GOT3 (cell line): ENCODE measurements at places on chromosomes 3 and 15.

GRCh38 chr3:140378571-140379340 is 299.1 kb upstream of the TRIM42 start:
- no peak for DNase-seq

GRCh38 chr3:138374573-138375134 is 26.3 kb downstream of the MRAS start:
- DNase-seq = no peak

GRCh38 chr15:34434627-34435305 is 2.8 kb downstream of the GOLGA8A start:
- DNase-seq = no peak

- DNase-seq = no peak
Measured at GRCh38 chr15:93086791-93087190, 2.2 kb downstream of the RGMA start.

DNA sequence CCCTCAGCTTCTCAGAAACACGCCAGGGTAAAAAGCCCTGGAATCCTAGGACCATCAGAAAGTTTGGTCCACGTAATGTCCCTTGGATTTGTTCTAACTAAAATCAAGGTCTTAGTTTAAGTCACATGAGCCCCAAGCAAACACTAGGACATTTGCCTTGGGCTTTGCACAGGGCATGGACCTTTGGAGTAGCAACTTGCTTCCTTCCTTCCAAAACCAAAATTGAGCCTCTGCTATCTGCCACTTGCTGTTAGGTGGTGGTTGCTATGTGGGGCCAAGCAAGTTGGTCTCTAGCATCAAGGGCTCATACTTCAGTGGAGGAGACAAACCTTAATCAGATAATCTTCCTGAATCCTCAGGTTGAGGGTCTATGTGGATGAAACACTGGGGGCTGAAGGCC is 4.0 kb upstream of the DAG1 start:
- DNase-seq = no peak

GRCh38 chr3:140748903-140749302 is 71.0 kb downstream of the TRIM42 start:
- no peak for DNase-seq

- DNase-seq = no peak
Measured at GRCh38 chr3:172317984-172318383, 130.3 kb downstream of the GHSR start.

DNA sequence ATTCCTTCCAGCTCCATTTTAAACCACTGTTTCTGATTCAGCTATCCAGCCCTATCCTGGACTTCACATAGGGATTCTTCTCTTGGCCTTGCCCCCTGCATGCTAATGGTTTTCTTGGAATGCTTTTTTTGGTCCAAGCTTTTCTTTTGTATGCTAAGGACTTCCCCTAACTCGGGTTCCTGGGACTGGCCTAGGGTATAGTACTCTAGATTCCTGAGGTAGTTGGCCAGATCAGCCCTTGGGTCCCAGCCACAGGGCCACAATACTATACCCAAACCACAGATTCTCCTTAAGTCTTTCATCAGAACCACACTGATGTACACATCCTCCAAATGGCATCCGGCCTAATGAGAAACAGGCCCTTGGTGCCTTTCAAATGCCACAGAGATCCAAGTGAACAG is 2.8 kb downstream of the FYCO1 start:
- peak; percentile 19 for DNase-seq

- no peak for DNase-seq
Measured at GRCh38 chr3:51934139-51934850, 7.4 kb downstream of the RRP9 start.

- no peak for DNase-seq
Measured at GRCh38 chr3:132781922-132782321, 59.7 kb upstream of the NPHP3 start.

GRCh38 chr15:70566047-70566835 is 197.1 kb downstream of the UACA start:
- no peak for DNase-seq

- DNase-seq = no peak
Measured at GRCh38 chr3:85783291-85783690, 824.5 kb downstream of the CADM2 start.

- no peak for DNase-seq
Measured at GRCh38 chr3:194928831-194929577, 243.3 kb downstream of the FAM43A start.

GRCh38 chr15:31487811-31488436 is 161.3 kb downstream of the KLF13 start:
- no peak for DNase-seq

DNA sequence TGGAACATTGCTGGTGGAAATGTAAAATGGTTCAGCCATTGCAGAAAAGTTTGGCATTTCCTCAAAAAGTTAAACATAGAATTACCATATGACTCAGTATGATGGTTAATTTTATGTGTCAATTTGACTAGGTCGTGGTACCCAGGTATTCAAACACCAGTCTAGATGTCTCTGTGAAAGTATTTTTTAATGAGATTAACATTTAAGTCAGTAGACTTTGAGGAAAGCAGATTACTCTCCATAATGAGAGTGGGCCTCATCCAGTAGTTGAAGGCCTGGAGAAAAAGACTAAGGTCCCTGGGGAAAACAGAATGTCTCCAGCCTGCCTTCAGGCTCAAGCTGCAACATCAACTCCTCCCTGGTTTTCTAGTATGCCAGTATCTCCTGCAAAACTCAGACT is 42.3 kb upstream of the TMEM87A start:
- DNase-seq = no peak

DNA sequence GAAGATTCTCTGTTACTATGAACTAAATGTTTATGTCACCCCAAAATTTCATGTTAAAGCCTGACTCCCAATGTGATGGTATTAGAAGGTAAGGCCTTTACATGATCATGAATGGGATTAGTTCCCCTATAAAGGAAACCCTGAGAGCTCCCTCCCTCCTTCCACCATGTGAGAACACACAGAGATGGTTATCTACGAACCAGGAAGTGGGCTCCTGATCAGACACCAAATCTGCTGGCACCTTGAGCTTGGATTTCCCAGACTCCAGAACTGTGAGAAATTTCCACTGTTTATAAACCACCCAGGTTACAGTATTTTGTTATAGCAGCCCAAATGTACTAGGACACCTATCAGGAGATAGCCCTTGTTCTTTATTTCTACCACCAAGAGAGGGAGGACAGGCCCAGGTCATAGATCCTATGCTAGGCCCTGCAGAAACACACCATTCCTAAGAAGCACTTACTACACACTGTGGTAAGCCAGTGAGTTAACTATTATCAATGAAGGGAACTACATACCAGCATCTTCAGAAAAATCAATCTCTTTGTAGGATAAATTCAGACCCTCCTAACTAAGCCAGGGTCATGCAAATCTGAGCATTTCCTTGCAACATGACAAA is 59.0 kb downstream of the PRKAR2A start:
- no peak for DNase-seq

DNA sequence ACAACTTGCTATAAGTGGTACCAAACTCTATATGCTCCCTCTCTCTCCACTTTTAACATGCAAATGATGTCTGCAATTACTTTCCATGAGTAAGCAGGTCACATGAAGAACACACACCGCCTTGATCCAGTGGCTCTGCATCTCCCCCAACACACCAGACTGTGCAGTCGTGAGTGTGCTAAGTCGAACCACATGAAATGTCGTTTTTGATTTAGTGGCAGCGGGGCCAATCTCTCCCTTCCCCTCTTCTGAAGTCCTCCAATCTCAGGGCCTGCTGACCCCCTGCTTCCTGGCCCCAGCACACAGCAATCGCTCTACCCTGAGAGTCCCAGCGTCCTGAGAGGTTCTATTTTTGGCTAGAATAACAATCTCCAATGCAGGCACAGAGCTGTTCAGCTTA is 312.5 kb downstream of the SHQ1 start:
- DNase-seq = no peak

GRCh38 chr15:75841626-75842025 is 1.6 kb upstream of the UBE2Q2 start:
- no peak for DNase-seq

DNA sequence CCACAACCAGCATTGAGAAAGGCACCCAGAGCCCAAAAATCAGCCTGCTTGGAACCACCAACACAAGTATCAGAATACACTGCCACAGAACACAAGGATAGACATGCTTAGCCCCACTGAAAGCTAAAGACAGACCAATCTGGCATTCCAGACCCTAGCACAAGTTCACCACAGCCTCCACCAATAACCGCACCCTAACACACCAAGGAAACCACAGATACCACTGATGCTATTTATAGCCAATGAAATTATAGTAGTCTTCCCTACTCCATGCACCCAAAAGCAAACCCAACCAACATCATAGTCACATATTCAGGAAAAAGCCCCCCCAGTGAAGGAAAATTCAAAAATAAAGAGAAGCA is 83.9 kb upstream of the STT3B start:
- DNase-seq = no peak

DNA sequence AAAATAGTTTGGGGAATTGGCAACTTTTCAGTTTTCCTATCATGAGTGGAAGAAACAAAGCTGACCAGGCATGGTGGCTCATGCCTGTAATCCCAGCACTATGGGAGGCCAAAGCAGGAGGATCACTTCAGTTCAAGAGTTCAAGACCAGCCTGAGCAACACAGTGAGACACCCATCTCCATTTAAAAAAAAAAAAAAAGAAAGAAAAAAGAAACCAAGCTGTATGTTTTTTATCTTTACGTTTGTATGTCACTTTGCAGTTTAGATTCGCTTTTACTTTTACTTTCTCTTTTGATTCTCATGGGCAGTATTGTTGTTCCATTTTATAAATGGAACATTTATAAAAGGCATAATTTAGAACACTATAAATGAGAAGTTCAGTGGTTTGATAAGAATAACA is 31.2 kb upstream of the TNIK start:
- no peak for DNase-seq

DNA sequence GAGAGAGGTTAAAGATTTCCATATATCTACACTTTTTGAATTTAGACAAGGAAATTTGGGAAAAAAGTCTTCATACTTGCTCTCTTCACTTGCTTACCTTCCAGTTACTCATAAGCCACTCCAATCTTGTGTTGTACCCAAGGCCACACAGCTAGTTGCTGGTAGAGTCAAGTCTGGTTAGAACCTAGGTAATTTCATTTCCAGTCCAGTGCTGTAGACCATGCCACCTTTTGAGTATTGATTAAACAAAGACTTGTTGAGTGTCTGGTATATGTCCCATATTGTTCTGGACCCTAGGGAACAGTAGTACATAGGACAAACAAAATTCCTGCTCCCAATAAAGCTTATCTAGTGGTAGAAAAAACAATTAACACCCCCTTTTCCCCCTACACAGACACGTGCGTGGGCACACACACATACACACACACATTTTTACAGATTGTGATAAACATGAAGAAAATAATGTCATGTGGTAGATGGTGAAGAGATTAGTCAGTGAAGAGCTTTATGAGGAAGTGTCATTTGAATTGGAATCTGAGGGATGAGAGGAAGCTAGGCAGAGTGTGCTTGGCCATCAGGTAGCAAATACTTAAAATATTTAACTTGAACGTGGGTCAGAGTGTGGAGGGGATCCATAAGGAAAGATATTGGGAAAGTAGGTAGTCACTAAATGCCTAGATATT is 2.1 kb downstream of the CMC1 start:
- DNase-seq = no peak

DNA sequence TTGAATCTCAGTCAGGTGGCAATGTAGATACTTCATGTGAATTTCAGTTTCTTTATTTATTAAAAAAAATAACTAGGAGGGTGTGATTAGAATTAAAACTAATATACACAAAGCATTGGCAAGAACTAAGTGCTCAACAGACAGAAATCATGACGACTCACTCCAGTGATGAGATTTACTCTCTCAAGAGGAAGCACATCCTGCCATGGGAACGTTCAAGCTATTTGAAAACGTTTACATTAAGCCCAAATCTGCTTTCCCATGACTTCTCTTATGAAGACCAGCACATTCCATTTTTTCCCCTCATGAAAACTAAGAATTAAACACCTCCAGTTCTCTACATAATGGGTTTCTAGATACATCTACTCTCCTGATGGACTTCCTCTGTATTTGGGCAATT is 8.5 kb downstream of the WDR53 start:
- no peak for DNase-seq

- no peak for DNase-seq
Measured at GRCh38 chr15:94265982-94266381, 34.6 kb downstream of the MCTP2 start.

DNA sequence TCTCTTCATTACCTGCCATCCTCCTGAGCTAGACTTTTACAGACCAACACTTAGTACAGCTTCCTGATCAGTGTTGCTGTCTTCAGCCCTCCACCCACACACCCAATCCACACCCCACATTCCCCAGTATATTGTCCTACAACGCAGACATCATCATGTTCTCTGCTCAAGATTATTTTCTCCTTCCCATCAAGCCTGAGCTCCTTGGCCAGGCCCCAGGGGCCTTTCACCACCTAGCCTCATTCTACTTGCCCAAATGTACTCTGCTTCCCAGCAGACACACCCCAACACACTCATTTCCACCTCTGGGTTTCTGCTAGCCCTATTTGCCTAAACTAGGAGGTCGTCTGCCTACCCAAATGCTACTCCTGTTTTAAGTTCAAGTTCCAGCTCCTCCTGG is 37.0 kb downstream of the DAPK2 start:
- no peak for DNase-seq

- no peak for DNase-seq
Measured at GRCh38 chr15:88498996-88499395, 31.5 kb downstream of the MRPS11 start.

DNA sequence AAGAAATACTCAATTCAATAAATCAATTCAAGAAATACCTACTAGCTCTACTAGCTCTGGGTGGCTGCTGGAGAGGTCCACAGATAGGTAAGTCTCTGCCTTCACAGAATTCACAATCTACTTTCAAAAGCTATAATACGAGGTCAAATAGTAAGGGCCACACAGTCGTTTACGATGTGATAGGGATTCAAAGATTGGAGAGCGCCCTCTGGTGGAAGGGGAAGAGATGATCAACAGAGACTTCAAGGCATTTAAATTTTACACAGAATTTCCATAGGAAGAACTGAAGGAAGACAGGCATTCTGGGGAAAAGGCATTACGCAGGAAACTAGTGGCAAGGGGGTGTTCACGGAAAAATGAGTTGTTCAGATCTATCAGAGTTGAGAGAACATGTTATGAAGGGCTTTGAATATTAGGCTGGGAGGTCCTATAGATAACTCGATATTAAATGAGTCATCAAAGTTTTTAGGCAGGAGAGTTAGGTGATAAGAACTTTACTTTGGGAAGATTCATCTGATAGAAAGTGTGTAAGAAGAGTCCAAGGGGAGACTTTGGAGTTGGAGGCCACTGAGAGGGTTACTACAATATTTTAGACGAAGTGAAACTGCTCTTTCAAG is 128.8 kb downstream of the FRMD5 start:
- no peak for DNase-seq

- no peak for DNase-seq
Measured at GRCh38 chr3:112005091-112005672, 6.5 kb downstream of the TAGLN3 start.
